Activated naive CD4-positive, alpha-beta T cell (primary cell): ENCODE measurements at places on chromosomes 3 and 15.

DNA sequence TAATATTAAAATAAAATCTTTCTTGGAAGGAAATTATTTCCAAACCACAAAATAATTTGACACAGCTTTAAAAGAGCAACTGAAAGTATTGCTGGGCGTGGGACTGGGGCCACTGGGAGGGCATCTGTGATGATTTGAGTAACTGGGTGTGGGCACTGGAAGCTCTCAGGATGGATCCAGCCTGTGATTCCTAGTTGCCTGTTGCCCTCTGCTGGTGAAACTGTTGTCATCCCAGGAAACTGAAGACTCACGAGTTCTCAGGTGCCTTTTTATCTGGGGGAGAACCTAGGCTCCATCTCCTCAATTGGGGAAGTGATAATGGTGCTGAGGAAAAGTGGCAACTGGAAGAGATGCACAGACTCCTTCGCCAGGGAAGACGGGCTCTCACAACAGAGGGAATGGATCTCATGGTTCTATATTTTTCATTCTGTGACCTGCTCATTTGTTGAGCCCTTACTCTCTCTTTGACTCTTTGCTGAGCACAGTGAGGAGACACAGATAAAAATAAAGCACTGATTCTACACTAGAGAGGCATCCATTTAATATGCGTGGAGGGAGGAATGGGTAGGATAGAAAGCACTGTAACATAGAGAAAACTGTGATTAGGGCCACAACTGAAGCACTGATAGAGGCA lies 61.6 kb downstream of the TPRG1 start:
- no peak for DNase-seq

DNA sequence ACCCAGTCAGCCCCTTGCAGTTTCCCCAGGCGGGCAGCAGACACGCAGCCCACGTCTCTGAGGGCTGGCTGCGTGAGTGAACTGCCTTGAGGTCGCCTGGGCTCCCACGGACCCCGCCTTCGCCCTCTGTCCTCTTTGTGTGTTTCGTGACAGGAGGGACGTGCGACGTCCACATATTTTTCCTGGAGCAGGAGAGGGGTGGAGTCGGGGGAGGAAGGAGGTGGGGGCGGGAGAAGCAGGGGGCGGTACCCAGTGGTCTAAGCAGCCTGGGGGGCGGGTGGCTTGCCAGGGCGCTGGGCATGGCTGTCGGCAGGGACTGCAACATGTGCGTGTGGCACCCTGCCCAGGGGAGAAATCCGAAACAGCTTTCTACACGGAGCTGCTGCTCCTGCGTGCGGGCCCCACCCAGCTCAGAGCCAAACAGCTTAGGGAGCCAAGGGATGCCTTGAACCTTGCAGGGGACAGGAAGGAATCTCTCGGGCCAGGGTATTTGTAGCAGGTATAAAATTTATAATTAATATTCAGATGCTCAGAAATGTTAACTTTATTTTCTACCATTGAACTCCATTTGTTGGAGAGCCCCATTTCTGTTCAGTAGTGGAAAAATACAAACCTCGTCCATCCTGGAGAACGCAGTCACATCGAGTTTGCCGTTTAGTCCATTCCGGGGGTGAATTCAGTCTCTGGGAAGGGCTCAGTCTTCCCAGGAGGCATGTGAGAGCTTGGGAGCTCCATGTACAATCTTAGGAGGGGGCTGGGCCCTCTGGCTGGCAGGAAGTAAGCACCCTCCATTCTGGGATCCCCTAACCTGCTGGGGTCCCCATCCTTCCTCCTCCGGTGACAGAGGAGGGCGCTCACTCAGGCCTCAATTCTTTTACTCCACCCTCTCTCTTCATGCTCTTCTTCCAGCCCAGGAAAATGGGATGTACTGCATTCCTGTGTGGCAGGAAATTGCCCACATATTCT lies 79.1 kb upstream of the MEF2A start:
- DNase-seq: no peak

DNA sequence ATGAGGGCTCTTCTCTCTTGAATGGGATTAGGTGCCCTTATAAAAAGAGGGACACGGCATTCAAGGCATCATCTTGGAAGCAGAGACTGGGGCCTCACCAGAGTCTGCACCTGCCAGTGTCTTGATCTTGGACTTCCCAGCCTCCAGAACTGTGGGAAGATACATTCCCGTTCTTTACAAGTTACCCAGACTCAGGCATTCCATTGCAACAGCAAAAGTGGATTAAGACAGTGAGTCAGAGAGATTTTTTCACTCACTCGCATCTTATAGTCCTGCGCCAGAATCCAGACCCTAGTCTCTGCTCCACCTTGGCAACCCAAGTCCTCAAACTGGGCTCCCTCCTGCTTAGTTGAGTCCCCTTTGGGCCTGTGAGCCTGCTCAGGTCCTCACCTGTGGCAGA lies 2.7 kb downstream of the LCTL start:
- DNase-seq: no peak

DNA sequence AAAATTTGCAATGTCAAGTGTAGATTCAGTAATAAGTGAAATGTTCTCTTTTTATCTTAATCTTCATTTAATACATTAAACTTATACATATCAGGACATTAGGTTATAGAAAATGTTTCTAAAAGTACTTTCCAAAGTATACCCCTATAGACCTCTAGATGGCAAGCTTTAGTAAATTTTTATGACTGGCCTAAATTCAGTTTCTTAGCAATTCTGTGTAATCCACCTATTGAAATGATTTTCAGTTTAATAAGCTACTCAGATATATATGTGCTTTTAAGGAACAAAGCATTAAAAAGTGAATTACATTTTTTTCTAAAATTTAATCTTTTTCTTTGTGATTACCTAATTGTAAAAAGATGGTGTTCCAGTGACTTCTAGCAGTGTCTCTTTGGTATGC lies 342.2 kb downstream of the GBE1 start:
- no peak for DNase-seq

DNA sequence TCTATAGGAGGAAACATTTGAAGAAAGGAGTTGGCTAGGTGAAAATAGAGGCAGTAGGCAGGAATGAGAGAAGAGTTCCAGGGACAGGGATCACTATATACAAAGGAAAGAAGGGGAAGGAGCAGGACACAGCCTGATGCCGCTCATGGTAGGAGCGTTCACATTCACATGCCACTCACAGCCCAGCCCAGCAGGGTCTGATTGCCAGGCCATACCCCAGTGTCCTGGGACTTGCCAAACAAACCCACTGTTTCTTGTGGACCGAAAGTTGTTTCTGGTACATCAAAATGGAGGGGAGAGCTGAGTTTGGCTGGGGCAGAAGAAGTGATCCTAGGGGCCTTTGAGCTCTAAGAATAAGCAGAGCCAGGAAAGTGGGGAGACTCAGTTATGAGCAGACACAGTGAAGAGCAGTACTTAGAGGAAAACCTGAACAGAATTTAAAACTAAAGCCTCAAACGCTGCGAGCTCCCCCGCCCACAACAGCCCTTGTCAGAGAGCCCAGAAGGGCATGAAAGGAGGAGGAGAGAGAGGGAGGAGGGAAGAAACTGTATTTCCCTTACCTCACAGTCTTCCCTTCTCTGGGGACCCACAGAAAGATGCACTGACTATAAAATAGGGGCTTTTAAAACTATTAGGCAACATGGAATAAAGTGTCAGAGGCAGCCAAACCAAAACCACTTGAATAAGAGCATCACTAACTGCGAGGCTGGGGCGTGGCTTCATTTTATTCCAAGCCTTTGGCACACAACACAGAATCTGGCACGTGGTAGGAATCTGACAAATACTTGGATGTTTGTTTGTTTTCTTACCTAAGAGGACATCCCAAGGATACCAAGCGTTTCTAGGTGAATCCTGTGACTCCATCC lies 129.0 kb downstream of the RPL22L1 start:
- no peak for DNase-seq

- no peak for DNase-seq
Measured at GRCh38 chr15:86653344-86654197, 573.9 kb downstream of the AGBL1 start.

GRCh38 chr3:25000971-25001591 lies 427.0 kb upstream of the RARB start:
- DNase-seq: no peak
